Ascending aorta (tissue), 2 donors: ENCODE measurements at places on chromosomes 13 and 19. TPM values are rescaled to one million over a fixed set of nuclear protein-coding genes. Genes with fewer than 3 reads are reported as not detected.
A peak's percentile ranks its signal among the peaks of the same experiment; 100 is the strongest.

DNA sequence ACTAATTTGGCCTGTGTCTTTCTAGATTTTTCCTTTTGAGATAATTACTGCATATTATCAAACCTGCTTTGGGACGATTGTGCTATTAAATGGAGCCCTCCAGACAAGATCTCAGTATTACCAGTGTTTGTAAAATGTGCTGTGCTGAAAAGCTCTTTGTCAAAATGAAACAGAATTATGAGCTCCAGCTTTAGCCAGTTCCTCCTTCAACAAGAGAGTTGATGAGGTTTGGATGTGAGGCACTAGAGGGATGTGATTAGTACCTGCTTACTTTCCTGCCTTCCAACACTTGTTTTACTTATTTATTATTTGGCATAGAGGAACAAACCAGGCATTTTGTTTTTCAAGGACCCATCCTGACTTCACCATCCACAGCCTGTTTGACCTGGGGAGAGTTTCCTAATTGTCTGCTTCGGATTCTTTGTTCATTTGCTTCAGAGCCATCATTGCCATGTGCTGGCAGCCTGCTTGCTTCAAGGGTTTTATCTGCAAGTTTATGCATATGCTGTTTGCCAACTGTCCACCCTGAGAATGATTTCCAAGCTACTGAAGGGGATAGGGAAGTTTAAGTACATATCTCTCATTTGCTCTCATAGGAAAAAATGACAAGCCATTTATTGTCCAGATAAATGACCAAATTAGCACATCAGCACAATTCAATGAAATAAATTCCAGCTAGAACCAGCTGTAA is 32.9 kb upstream of the CPB2 start:
- no peak overlapping the region for H3K27ac ChIP-seq
- no peaks in the 10 kb centered on the region for H3K27me3 ChIP-seq
- H3K36me3 ChIP-seq = no peaks in the 10 kb centered on the region

DNA sequence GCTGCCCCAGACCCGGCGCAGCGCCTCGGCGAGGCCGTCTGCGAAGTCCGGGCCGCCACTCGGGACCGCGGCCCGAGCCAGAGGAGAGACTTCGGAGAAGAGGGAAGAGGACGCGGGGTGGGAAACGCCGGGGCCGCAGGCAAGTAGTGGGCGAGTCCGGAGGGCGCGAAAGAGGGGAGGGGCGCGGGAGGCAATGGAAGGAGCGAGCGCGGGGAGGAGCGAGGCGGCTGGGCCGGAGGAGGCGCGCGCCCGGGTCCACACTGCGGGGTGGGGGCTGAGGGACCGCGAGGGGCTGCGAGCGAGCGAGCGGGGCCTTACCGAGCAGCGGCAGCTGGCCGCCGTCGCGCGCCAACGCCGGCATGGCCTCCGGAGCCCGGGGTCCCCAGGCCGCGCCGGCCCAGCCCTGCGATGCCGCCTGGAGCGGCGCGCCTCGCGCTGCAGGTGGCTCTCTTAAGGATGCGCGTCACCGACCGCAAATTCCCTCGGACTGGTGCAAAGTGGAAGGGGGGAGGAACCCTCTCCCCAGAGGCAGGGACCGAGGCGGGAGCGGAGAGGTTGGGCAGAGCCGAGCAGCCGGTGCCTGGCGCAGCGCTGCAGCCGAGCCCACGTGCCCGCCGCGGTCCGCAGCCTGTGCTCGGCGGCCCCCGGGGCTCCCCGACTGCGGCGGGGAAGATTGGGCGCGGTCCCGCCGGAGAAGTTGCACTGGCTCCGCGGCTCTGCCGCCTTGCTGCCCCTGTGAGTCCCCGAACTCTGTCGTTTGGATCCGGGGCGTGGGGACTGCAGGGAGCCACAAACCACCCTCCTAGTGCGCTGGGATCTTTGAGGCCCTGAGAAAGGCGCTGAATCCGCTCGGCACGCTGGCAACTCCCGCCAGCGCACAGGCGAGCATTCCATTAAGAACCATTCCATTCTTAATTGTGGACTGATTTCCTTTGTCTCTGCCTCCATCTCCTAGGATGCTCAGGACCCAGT is at the start of gene FLT3:
FLT3 (minus strand) TSS at position 427 of the 972 bp plus-strand sequence; CDS start at position 361, 66 bp downstream.
- peak within 1 kb of the TSS; percentile 41 for H3K4me3 ChIP-seq
- peaks cover 6% of the 10 kb centered on the region for H3K4me1 ChIP-seq
- no peaks in the 10 kb centered on the region for H3K27me3 ChIP-seq
- H3K36me3 ChIP-seq = no peaks in the 10 kb centered on the region
- H3K27ac ChIP-seq = no peak within 1 kb of the TSS

- peaks cover 5% of the 10 kb centered on the region for H3K4me1 ChIP-seq
- DNase-seq = no peak
- no peaks in the 10 kb centered on the region for H3K27me3 ChIP-seq
- no peaks in the 10 kb centered on the region for H3K36me3 ChIP-seq
- no peak overlapping the region for H3K27ac ChIP-seq
These were observed 3.9 kb downstream of the SLC25A41 start for GRCh38 chr19:6429419-6430221.

GRCh38 chr13:46675016-46675415 is 121.9 kb downstream of the ESD start:
- no peaks in the 10 kb centered on the region for H3K27me3 ChIP-seq
- peaks cover 25% of the 10 kb centered on the region for H3K4me1 ChIP-seq
- H3K27ac ChIP-seq = peak overlapping the region; percentile 77
- no peaks in the 10 kb centered on the region for H3K36me3 ChIP-seq

- no peaks in the 10 kb centered on the region for H3K27me3 ChIP-seq
- H3K36me3 ChIP-seq = no peaks in the 10 kb centered on the region
These were observed 34.6 kb upstream of the FARP1 start for GRCh38 chr13:98108341-98108740.

DNA sequence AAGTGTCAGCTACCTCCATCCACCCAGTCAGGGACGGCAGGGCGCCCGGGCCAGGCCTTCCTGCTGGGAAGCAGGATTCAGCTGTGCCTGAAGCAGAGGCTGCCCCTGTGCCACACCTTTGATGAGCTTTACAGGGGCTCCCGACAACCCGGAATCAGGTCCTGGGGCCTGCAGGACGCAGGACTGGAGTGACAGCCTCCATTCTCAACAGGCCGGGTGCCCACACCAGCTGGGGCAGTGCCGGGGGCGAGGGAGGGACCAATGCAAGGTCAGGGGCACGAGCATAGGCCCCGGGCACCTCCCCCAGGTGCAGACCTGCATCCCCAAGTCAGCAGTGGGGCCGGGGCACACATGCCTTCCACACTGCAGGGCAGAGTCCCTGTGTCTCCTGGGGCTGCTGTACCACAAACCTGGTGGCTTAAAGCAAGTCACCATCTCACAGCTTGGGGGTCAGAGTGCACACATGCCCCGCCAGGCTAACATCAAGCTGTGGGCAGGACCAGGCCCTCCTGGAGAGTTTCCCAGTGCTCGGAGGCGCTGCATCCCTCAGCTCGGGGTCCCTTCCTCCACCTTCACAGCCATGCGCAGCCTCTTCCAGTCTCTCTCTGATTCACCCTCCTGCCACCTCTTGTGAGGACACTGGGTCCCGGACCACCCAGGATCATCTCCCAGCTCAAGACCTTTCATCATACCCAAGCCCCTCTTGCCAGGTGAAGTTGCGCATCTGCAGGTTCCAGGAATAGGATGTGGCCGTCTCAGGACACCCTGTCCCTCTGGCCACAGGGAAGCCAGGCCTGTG is 13.4 kb downstream of the UBXN6 start:
- peaks cover 45% of the 10 kb centered on the region for H3K36me3 ChIP-seq
- no peak for DNase-seq
- H3K4me1 ChIP-seq = no peaks in the 10 kb centered on the region
- H3K27me3 ChIP-seq = no peaks in the 10 kb centered on the region
- no peak overlapping the region for H3K4me3 ChIP-seq
- no peak overlapping the region for H3K27ac ChIP-seq

- H3K4me1 ChIP-seq = no peaks in the 10 kb centered on the region
- H3K4me3 ChIP-seq = no peak within 1 kb of the TSS
- H3K27me3 ChIP-seq = no peaks in the 10 kb centered on the region
- H3K36me3 ChIP-seq = no peaks in the 10 kb centered on the region
These were observed at the start of gene ERVV-1 for GRCh38 chr19:53013621-53014020. TSS of gene ERVV-1 (plus strand) at chr19:53013921. CDS start at chr19:53014091, 170 bp downstream.

DNA sequence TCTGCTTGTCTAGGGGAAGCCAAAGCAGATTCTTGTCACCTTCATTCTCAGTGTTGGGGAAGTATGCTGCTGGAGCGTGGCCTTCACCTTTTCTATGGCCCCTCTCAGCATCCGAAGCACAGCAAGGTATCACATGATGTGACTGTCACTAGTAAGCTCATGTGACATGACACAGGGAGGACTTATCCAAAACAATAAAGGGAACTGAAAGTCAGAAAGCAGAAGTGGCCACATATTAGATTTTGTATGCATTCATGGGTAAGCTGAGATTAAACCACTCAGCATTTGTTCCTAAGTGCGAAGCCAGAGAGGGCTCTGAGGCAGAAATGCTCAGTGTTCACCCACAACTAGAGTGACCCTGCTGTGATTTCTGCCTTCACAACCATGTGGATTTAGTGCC is 72.8 kb upstream of the PCDH8 start:
- no peak overlapping the region for H3K4me3 ChIP-seq
- no peaks in the 10 kb centered on the region for H3K27me3 ChIP-seq
- DNase-seq = no peak
- H3K36me3 ChIP-seq = no peaks in the 10 kb centered on the region
- H3K27ac ChIP-seq = no peak overlapping the region

GRCh38 chr13:98068521-98068920 is 74.4 kb upstream of the FARP1 start:
- DNase-seq = no peak
- H3K27ac ChIP-seq = no peak overlapping the region
- no peak overlapping the region for H3K4me3 ChIP-seq
- H3K36me3 ChIP-seq = no peaks in the 10 kb centered on the region

The C19orf33 gene
- not detected for total RNA-seq

The PNMA8B gene
- total RNA-seq = 15.8 TPM

The TINCR gene
- not detected for total RNA-seq
